Stimulated activated CD4-positive, alpha-beta T cell treated with anti-CD3 and anti-CD28 coated beads, Interleukin-4, amount 100 ng/mL, for 48 hours (primary cell): ENCODE measurements at places on chromosomes 1 and 21.

- DNase-seq, result no peak
Observed at GRCh38 chr1:1971688-1972087, 31.9 kb downstream of the CFAP74 start.

DNA sequence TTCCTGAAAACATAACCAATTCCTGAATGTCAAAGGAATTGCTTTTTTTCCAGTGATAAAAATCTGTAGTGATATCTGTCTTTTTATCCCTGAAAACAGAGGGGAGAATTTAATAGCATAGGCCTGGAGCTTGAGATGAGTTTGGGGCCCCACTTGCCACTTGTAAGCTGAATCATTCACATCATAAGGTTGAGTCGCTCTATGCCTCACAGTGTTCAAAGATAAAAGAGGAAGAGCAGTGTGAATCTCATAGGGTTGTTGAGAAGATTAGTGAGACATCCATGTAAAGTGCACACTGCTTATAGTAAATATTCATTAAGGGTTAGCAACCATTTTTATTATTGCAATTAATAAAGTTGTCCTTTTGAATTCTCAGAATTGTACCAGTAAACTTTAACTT, 271.3 kb downstream of the DNM3 start:
- DNase-seq, result no peak

- DNase-seq, result no peak
Observed at GRCh38 chr1:203101813-203102634, 16.2 kb upstream of the MYOG start.

DNA sequence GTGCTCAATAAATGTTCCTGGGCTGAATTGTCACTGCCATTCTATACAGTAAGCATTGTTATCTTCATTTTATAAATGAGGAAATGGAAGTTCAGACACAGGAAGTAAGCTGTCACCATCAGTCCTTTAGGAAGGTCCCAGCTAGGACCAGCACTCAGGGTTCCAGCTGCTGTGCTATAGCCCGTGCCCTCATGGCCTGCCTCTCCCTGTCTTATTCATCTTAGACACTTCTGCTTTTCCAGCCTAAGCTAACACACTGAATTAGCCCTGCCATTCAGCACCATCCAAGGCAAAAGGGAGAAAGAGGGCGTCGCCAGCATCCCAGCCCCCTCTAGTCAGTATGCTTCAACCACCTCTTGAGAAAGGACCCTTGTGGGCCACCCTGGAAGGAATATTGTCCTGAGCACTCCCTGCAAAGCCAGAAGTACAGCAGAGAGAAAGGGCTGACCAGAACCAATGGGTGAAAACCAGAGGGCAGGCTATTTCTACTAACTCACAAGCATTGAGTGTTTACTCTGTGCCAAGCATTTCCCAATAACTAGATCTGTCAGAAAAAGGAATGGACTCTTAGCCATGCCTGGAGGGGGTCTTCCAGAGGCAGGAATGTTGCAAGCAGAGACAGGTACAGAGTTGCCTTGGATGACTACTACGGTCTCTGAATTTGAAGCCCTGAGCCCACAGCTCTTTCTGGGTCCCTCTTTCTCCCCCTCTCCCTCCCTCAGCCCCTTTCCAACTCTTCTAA, 77.9 kb upstream of the NFIA start:
- no peak for DNase-seq

DNA sequence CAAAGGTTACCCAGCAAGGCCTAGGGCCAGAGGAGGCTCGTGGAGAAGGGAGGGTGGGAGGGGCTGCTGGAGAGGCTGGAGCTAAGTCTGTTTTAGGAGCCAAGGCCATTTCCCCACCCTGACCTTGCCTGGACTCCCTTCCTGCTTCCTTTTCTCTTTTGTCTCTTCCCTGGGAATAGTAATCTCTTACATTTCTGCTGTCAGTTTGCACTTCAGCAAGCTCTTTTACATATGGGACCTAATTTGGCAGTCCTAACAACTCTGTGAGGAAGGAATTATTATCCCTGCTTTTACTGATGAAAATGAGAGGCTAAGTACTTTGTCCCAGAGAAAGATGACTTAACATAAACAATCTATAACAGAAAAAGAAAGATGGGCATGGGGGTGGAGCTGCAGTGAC, 13.8 kb downstream of the OPTC start:
- DNase-seq, result no peak

DNA sequence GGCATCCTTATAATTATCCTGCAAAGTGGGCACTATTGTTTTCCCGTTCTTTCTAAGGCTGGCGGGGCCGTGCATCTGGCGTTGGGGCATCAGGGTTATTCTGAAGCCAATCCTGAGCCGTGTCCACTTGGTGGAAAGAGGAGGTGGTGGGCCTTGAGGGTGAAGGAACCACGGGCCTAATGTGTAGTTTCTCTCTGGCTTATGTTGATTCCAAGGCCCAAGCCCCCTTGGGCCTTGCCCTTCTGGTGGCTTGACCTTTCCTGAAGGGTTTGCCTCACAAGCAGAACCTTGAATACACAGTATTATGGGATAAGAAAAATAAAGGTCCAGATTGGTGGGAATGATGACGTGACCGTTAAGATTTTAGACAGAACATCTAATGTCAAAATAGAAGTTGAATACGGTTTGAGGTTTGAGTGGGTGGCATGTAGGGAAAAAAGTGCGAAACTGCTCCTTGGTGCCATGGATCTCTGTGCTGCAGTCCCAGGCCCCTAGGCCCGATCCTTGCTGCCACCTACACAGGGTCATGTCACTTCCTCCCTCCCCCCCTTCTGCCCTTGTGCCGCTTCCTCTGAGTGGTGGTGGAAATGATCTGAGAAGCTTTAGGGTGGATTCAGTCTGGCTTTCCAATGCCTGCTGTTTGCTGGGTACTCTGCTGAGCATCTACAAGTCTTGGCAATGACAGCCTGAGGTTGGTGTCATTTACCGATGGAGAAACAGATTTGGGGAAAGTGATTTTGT, 90.5 kb downstream of the PRDM2 start:
- DNase-seq, result no peak

DNA sequence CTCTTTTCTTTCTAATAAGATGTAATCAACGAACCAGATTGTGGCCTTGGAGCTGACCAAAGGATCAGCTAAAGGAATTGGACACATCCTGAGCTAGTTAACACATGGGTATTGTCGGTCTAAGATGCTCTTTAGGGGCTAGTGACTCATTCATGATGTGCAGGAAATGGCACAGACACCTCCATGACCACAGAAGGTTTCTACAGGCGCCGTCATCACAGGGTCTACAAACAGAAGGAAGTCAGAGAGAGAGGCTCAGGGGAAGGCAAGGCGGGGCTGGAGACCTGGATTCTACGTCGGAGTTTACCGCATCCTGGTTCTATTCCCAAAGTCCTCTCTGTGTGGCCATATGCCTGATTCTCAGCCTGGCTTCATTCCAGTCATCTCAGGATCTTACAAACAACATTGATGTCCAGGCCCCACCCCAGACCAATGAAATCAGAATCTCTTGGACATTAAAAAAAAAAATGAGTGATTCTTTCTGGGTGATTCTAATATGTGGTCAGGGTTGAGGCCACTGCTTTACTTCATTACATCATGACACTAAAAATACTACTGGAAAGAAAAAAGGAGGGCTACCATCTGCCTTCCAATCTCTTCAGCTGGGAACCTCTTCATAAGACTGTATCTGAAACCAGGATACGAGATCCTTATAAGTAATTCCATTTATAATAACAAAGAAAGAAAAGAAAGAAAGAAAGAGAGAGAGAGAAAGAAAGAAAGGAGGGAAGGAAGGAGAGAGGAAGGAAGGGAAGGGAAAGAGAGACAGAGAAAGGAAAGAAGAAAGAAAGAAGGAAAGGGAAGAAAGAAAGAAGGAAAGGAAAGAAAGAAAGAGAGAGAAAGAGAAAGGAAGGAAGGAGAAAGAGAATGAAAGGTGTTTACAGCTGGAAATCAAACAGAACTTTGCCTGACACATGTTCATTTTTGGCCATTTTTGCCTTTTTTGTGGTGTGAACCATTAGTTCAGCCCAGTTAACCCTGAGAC, 11.6 kb upstream of the KCNJ15 start:
- DNase-seq, result peak; percentile 30

DNA sequence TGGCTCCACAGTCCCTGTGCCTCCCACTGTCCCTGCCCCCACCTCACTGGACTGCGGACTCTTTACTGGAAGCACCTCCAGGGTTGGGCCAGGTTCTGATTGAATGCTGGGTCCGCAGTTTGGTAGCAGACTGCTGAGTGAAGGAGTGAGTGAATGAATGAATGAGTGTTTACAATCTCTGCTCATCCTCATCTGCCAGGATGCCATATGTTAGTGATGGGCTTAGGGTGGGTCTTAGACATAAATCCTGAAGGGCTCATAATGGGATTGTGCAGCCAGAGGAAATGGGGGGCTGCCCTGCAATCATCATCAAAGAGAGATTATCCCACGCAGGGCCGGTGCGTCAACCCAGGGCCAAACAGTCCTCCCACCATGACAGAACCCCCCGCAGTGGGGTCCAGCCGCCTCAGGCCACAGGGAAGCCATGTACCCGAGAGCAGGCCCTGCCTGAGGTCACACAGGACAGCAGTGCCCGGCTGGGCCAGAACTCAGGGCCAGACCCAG, 26.1 kb downstream of the SLC1A7 start:
- DNase-seq, result no peak

DNA sequence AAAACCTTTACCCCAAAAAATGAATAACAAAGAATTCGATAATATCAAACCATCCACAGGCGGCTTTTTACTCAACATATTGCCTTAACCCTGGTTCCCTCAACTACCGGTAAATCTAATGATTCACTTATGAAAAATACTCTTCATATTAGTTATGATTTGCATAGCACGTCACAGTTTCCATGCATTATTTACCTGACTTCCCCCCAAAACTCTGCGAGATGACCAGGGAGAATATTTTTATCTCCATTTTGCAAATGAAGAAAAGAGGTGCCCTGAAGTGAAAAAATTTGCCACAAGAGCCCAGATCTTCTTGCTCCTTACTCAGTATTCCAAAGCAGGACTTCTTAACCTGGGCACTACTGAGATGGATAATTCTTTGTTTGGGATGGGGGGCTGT, 2.9 kb downstream of the JAK1 start:
- no peak for DNase-seq

- no peak for DNase-seq
Observed at GRCh38 chr1:192552760-192553191, 22.8 kb upstream of the RGS1 start.

DNA sequence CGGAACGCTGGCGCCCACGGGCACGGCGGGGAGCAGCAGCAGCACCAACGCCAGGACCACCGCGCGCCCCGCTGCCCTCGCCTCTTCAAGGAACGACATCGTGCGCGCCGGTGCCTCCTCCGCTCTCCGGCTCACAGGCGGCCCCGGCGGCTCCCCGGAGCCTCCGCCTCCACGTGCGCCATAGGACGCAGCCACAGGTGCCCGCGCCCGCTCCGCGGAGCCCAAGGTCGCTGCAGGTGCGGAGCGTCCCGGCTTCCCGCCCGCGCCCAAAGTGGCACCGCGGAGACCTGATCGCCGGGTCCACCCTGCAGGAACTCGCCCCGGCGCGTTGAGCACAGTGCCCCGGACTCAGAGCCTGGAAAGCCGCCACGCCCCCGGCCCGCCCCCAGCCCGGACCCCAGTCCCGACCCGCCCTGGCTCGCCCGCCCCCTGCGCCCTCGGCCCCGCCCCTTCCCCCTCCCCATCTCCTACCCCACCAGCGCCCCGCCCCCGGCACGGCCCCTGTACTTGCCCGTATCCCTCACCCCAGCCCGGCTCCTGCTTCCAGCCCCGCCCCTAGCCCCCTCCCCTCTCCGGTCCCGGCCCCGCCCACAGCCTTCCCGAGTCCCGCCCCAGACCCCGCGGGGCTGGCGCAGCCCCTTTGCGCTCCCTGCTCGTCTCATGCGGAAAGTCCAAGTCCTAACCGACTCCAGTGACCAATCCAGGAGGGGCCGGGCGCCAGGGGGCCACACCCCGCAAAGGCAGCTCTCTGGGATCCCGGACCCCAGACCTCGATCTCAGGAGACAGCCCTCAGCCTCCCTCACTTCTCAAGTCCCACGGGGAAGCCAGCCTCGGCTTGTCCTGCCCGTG, at the start of gene MEGF6:
MEGF6 (minus strand) TSS at position 339 of the 850 bp plus-strand sequence; CDS start at position 99, 240 bp downstream.
- peak; percentile 45 for DNase-seq

GRCh38 chr1:156414461-156415064, 45.6 kb downstream of the RHBG start:
- DNase-seq, result no peak

GRCh38 chr1:184429335-184429734, 42.5 kb downstream of the C1orf21 start:
- no peak for DNase-seq

GRCh38 chr1:66359815-66360214, 174.1 kb upstream of the SGIP1 start:
- DNase-seq, result no peak

DNA sequence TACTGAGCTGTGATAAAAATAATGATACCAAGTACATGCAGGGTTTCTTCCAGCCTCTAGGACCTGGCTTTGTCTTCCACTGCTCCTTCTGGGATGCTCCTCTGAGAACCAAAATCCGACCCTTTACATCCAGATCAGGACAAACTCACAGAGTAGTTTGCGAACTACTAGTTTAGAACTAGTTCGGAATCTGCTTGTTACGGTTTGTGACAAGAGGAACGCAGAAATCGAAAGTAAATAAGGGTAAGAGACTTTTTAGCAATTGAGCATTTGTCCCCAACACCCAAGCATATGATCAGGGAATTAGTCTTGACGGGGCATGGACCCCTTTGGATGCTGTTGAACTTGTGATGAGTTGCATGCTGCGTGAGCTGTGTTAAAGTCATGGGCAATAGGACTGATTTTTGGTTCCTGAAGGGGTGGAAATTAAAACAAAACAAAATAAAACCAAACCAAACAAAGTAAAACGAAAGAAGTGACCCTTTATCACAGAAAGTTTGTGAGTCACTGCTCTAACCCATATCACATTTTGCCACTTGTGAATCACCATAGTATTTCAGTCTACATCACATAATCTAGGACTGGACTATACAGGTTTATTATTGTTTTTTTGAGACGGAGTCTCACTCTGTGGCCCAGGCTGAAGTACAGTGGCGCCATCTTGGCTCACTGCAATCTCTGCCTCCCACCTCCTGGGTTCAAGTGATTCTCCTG, 35.7 kb upstream of the ERRFI1 start:
- DNase-seq, result no peak
